DMS79 (cell line): ENCODE measurements at places on chromosomes 1 and 21.

GRCh38 chr1:27672750-27673112 lies 739 bp upstream of the IFI6 start:
- DNase-seq, result no peak

GRCh38 chr1:156390469-156391365 lies 21.7 kb downstream of the RHBG start:
- DNase-seq, result no peak

GRCh38 chr1:22142315-22143064 lies 407 bp downstream of the WNT4 start:
- DNase-seq, result no peak

DNA sequence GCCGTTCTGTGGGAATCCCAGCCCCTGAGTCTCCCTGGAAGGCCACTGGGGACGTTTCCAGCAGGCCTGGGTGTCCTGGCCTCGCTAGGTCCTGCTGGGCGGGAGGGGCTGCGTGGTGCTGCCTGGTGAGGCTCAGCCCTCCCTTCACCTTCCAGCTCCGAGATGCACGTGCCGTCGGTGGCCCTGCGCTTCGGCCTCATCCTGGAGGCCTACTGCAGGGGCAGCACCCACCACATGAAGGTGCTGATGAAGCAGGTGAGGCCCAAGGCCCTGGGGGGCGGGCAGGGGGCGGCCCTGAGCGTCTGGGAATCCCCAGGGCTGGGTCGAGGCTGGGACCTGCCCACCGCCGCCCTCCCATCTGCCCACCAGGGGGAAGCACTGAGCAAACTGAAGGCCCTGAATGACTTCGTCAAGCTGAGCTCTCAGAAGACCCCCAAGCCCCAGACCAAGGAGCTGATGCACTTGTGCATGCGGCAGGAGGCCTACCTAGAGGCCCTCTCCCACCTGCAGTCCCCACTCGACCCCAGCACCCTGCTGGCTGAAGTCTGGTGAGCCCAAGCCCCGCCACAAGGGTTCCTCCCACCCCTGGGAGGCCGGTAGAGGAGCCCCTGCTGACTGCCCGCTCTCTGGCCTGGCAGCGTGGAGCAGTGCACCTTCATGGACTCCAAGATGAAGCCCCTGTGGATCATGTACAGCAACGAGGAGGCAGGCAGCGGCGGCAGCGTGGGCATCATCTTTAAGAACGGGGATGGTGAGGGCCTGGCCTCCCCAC lies 70.3 kb downstream of the PIK3CD start:
- DNase-seq, result no peak

DNA sequence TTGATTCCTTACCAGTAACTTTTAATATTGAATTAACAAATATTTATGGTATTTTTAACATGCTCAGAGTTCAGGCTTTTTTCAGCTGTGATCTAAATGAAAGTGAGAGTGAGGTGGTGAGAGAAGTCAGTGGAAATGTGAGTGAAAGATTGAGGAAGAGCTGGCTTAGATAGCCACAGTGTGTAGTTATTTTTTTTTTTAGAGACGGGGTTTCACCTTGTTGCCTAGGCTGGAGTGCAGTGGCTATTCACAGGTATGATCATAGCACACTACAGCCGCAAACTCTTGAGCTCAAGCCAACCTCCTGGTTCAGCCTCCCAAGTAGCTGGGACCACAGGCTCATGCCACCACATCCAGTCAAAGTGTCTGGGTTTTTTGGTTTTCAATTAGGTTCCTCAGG lies 10.9 kb downstream of the RNF11 start:
- DNase-seq, result no peak

DNA sequence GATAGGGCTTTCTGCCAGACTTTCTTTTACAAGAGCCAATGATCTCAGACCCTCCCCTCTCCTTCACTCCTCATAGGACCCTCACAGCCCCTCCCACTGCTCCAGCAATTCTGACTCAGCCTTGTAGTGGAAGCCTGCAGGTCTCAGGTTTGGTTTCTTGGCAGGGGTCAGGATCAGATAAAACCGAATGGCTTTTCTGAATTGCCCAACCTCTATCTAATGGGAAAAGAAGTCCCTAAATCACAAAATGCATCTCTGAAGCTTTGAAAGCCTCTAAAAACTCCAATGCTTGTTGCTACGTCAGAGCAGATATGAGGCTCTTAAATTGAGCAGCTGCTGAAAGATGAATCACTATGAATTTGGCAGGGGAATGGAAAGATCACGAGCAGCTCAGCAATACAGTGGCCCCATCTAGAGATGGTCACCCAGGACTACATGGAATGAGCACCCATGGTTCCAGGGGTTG lies 74.5 kb downstream of the NID1 start:
- no peak for DNase-seq

DNA sequence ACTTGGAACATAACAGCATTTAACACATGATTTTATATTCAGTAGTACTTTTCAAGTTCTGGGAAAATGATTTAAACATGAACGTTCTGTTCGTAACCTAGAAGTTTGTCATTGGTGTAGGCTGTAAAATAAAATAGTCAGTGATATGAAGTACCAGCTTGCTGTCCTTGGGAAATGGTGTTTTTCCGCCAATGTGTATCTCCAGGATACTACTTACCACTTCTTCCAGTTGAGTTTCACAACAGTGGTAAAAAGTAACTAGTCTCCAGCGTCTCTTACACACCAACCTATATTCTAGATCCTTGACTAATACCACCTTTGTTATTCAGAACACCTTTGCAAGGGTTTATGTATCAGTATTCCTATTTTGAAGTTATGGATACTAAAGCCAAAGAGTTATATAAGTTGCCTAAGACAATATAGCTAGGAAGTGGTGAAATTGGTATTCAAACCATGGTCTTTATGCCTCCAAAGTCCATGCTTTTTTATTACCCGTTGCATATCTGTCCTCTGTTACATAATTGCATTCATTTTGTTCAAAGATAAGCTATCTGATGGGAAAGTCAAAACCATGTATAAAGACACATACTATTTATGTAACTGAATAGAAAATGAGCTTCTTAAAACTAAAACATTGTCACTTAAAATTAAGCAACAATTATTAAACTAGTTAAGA lies 43.1 kb downstream of the HOOK1 start:
- DNase-seq, result no peak

GRCh38 chr1:27569088-27569460 lies 34.9 kb downstream of the AHDC1 start:
- DNase-seq, result no peak

DNA sequence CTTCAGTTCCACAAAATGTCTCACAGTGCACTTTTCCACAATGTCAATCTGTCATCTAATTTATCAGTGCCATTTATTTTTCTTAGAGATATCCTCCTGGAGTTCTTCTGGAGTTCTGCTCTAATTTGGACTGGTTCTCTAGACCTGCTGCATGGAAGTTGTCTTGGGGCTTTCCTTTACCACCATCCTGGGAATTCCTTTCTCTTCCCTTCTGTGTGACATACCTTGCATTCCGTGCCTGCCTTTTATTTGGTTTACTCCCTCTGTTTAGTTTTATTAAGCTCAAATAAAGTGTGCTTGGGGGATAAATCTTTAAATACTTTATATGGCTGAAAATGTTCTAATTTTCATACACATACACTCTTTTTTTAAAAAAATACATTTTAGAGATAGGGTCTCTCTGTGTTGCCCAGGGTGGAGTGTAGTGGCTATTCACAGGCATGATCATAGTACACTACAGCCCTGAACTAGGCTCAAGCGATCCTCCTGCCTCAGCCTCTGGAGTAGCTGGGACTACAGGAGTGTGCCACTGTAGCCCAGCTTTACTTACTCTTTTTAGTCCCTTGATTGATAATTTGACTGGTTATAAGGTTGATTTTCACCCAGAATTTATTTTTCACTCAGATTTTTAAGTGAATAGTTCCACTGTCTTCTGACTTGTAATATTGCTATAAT lies 14.4 kb downstream of the MTF2 start:
- no peak for DNase-seq

DNA sequence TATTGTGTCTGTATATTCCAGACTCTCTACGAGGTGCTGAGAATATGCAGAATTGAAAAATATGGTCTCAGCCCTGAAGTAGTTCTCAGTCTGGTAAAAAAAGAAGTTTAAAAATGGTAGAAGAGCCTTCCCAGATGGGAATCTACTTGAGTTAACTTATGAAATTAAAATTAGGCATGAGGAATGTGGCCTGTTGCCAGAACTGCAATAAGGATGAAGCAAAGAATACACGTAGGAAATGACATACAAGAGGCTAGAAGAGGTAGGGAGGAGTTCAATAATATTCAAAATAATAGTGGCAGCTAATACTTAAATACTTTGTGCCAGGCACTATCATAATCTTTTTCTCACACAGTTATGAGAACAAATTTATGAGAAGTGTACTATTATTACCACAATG lies 6.3 kb downstream of the ASPM start:
- peak; percentile 52 for DNase-seq

DNA sequence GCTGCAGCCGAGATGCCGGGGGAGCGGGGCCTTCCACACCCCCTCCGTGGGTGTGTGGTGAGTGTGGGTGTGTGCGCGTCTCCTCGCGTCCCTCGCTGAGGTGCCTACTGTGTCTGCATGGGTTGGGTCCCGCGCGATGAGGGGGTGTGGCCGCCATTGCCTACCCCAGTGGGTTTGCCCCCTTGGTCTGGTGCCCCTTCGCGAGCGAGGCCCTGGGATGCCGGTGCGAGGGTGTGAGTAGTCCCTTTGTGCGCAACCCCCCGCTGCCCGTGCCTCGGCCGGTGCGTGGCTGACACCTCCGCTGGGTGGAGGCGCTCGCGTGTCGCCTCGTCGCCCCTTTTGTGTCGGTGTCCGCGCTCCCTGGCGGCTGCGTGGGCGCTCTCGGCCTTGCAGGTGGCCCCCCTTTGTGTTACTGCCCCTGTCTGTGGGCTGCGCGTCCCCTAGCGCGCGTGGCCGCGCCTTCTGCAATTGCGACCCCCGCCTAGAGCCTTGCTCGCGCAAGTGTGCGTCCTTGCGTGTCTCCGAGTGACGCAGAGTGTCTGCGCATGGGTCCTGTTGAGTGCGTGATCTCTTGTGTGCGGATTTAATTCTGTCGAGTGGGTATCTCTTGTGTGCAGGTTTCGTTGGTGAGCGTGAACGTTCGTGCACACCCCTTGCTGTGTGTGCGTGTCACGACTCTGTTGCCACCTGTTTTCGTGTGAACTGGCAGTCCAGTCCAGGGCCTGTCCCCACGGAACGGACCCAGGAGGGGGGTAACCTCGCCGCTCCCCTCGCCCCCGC lies 553 bp downstream of the TTC3 start:
- peak; percentile 39 for DNase-seq

DNA sequence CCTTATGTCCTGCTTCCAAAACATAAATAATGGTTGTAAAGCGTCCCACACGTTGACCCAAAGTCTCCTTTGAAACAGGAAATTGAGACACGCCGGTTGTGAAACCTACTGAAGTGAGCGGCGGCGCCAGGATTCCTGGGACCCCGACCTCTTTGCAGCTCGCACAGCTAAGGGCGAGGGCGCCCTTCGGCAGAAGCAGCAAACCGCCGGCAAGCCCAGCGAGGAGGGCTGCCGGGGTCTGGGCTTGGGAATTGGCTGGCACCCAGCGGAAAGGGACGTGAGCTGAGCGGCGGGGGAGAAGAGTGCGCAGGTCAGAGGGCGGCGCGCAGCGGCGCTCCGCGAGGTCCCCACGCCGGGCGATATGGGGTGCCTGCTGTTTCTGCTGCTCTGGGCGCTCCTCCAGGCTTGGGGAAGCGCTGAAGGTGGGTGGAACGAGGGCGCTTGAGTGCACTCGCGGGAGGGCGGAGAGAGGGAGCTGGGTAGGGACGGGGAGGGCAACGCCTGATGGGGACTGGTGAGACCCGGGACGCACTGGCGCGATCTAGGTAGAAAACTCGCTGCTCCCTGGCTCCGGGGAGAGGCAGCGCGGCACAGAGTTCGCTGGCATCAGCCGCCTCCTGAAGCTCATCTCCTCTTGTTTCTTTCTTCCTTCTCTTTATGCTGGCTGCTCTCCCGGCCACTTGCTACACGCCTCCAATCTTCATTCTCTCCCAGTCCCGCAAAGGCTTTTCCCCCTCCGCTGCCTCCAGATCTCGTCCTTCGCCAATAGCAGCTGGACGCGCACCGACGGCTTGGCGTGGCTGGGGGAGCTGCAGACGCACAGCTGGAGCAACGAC lies at the start of gene CD1D:
TSS of gene CD1D (plus strand) at position 155 of the 836 bp plus-strand sequence. CDS start at position 362, 207 bp downstream.
- DNase-seq, result no peak

DNA sequence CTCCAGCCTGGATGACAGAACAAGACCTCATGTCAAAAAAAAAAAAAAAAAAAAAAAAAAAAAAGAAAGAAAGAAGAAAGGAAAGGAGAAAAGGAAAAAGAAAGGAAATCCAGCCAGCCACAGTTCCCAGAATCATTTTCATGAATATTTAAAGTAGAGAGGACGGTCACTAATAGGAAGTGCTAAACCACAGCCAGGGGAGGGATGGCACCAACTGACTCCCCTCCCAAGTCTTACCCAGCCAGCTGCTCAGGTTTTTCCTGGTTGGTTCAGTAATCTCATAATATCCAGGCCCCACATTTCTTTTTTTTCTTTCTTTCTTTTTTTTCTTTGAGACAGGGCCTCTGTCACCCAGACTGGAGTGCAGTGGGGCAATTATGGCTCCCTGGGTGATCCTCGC lies 63.9 kb upstream of the AK4 start:
- no peak for DNase-seq

DNA sequence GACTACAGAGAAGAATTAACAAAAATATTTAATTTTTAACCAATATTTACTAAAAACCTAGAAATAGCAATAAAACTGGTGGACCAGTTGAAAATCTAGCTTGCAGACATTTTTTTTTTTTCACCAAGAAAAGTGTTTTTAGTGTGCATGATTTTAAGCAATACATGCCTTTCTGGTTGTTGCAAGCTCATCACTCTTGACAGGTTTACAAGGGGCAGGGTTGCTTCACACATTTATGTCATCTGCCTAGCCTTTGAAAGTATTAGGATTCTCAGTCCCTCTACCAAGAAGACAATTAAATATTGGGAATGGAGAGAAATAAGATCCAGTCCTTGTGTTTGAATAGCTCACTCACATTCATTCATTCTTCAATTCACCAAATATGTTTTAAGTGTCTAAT lies 53.8 kb upstream of the LYPLAL1 start:
- DNase-seq, result no peak

- no peak for DNase-seq
These were observed 28.3 kb downstream of the PDE4B start for GRCh38 chr1:65820983-65821382.

- DNase-seq, result no peak
These were observed 32.2 kb upstream of the ABCA4 start for GRCh38 chr1:94153133-94153532.

- DNase-seq, result no peak
These were observed 16.0 kb downstream of the DHRS3 start for GRCh38 chr1:12601700-12602658.

- no peak for DNase-seq
These were observed 4.7 kb upstream of the PCSK9 start for GRCh38 chr1:55034476-55035133.
